ENCODE measurements at places on chromosomes 5 and 9.
A peak's percentile ranks its signal among the peaks of the same experiment; 100 is the strongest.

DNA sequence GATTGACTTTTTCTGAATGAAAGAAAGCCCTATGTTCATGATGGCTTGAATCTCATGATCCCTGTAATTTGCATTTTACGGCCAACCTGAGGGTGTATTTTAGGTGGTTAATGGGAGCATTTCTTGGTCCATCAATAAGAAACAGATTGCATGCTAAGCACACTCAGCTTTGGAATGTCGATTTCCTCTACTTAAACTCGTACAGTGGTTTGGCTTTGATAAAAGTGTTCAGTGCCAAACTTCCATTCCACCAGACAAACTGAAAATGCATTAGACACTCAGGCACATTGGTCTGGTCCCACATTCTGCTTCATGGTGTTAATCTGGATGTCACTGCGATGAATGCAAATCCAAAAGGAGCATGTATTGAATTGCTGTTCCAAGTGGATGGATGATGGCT, 77.0 kb downstream of the VCAN start:
- DNase-seq: no peak

DNA sequence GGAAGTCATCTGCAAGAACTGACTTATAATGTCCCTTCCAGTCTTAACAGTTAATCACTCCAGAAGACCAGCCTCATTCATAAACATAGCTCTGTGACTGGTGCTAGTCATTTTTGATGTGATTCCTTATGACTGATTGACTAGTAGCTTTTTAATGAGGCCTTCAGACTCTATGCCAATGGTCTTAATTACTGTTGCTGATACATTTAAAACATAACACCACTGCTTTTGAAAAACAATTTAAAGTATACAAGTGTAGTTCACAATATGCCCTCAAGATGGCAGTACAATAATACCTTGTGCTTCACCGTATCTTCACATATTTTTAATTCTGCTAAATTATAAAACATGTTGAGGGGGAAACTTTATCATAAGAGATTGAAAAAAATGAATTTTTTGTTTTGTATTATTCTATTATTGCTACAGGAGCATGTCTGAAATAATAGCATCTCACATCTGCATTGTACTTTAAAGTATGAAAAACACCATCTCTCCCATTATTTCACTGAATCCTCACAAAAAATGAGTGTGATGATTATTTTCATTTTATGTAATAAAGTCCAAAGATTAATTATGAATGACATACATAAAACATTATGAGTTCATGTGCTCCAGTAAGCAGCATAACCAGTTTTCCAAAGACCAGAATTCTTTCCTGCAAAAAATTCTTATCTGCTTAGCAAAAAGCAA, 55.2 kb upstream of the SHISAL2B start:
- DNase-seq: no peak

DNA sequence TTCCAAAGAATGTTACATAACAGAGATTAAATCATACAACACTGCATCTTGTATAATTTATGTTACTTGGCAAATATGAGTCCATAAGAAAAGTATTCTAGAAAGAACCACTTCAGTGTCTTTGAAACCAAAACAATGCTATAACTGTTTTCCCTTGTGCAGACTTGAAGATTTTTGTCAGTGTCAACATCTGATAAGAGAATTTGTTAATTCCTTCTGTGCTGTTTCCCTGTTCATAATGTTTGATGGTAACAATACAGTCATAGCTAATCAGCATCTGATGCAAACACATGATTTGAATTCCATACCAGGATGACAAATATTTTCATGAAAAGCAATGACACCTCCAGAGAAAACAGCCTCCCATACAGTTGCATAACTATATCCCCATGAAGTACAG, 306.8 kb downstream of the SEMA5A start:
- DNase-seq: no peak

- peak; percentile 6 for DNase-seq
These were observed 83.7 kb downstream of the PDE6A start for GRCh38 chr5:149860801-149861322.

DNA sequence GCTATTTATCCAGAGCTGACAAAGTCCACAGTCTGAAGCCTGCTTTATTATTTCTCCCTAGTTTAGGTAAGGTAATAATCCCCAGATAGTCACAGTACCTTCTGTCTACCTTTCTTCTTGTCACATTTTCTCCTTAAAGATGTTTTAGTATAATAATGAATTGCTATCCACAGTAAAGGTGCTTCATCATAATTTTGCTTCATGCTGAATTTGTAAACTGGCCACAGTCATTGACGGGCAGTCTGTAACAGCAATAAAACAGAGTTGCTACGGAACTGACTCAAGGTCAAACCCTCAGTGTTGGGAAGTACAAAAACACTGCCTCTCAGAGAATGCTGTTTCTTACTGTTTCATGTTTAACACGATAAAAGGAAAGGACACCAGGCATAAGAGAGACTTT, 195.7 kb downstream of the ZNF608 start:
- no peak for DNase-seq

DNA sequence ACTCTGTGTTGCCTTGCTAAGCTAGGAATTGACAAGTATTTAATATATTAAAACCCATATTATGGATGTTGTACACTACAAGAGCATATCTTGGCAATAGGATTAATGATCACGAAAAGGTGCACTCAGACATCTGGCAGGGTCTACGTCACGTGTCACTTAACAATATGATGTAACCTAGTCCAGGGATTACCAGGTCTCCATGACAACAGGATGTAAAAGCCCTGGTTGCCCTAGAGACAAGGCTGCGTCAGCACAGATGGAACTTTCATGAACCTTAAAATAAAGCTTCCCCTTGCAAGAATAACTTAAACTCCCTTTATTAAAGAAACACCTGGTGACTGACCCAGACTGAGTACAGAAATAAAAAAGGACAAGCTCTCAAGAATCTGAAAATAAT, 717.8 kb downstream of the CDH18 start:
- DNase-seq: no peak

GRCh38 chr9:16661816-16662215, 208.7 kb downstream of the BNC2 start:
- no peak for DNase-seq

DNA sequence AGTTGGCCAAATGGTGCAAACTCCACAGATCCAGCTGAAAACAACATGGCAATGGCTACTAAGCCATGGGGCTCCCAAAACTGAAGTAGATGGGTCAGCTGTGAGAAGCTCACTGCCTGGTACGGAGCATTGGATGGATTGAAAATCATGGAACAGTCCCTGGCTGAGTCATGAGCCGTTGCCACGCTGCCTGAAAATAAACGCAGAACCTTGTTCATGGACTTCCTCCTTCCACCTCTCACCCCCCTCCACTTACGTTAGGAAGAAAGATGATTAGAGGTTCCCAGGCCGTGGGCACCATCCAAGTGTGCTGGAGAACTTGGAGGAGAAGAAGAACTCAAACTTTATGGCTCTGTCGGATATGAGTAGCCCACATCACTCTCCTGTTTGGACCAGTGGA, 6.8 kb upstream of the DIPK1B start:
- DNase-seq: no peak

DNA sequence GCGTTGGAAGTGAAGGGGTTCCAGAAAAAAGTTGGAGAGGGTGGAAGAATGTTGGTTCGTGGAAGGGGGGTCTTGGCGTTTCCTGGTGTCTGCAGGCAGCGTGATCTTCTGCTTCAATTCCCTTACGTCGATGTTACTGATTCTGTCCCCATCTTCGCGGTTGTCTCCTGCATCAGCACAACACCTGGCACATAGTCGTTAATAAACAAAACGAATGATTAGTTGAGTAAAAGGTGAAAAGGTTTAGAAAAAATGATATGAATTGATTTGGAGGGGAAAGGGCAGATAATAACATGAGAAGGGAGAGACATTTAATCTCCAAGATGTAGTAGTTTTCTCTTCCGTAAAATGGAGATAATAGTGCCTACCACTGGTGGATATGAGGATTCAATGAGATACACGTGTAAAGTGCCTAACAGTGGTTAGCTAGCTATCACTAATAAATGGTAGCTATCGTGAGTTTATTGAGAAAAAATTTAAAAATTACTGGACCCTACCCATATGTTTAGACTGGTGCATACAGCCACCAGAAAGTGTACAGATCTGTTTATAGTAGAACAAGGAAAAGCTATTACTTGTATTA, 556 bp downstream of the MTREX start:
- no peak for DNase-seq

- DNase-seq: no peak
These were observed 3.6 kb upstream of the RGS7BP start for GRCh38 chr5:64502196-64502595.

GRCh38 chr5:432928-433791, 9.8 kb upstream of the EXOC3 start:
- no peak for DNase-seq

DNA sequence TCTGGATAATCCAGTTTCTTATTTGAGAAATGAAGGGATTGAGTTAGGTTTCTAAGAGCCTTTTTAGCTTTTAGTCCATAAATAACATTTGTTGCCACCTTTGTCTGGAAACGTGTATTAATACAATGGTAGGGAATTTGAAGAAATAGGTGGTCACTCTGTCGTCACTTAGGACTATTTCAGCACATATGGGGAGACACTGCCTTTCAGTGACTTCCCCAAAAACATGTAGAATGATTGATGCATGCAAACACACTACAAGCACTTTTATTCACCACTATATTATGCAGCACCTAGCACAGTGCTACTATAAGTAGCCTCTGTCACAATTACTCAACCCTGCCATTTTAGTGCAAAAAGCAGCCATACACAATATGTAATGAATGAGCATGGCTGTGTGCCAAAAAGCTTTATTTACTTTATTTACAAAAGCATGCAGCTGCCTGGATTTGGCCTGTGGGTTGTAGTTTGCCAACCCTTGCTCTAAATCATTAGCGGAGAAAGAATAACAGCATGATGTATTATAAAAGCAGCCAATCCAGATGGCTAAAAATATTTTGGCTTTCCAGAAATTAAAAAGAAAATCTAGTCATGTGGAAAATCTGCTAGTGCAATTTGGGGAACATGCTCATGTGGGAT, 154.2 kb upstream of the HMHB1 start:
- no peak for DNase-seq

- DNase-seq: no peak
These were observed 92.3 kb upstream of the SPATA31C2 start for GRCh38 chr9:88230612-88231011.

DNA sequence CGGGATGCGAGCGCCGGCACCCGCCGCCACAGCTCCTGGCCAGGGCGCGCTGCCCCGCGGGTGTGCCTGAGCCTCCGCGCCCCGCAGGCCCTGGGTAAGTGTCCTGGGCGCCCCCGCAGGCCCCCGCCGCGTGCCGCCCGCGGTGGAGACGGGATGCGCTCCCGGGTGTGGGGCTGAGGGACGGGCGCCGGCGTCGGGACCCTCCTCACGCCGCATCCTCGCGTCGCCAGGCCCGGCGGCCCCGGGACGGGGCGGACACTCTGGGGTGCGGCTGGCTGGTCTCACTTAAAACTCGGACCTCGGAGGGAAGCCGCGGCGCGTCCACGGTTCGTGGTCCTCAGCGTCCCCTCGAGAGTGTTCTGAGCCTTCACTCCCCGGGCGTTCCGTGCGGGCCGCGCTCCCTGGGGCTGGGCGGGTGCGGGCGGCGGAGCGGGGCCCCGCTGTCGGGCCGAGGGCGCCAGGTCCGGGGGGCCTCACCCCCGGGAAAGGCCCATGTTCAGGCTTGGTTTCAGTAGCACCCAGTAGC, 275 bp downstream of the AHRR start:
- DNase-seq: no peak

DNA sequence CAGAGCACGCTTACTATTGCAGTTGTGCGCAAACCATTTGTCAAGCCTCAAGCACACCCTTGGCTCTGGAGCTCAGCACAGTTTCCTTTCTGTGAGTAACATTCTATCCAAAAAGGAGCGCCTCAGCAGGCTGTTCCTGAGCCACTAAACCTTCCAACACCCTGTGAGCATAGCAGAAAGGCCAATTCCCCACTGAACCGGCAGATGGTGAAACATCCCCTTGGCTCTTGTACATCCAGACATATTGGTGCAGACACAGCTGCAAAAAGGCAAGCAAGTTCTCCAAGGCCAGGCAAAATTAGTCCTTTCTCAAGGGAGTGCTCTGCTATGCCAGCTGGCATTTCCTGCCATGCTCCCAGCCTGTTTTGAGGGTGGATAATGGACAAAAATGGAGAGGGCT, 44.1 kb upstream of the CEMIP2 start:
- no peak for DNase-seq

GRCh38 chr5:146284016-146284415, 54.6 kb upstream of the POU4F3 start:
- no peak for DNase-seq

DNA sequence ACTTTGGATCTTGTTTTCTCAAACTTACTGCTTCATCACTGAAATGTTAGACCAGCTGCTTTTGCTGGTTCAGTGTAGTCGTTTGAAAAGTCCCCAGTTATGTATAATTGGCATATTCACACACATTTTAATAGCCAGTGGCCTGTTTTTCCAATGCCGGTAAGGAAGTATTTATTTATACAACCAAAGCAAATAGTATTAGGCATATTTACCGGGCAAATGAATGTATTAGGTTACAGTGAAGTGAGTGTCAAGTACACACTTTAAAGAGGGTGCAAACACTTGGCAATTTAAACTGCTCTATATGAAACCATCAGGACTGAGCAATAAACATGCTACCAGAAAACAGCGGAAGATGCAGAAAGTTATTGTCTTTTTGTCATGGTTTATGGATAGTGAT, 242.9 kb downstream of the MCTP1 start:
- DNase-seq: no peak

- DNase-seq: no peak
These were observed 58.0 kb downstream of the DAP start for GRCh38 chr5:10702911-10703491.

DNA sequence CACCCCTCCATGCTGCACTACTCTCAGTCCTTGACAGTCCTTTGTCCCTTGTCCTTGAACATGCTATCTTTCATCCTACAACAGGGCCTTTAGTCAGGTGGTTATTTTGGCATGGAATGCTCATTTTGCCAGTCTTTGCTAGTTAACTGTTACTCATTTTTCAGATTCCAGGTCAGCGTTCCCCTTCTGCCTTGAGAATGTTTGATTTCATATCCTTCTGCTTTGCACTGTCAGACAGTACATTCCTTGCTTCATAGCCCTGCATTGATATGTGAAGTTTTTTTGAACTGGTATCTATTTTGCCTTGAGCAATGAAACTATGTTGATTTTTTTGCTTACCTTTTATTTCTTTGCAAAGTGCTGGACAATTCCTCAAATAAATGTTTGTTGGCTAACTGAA, 638.2 kb upstream of the SEMA6A start:
- no peak for DNase-seq

DNA sequence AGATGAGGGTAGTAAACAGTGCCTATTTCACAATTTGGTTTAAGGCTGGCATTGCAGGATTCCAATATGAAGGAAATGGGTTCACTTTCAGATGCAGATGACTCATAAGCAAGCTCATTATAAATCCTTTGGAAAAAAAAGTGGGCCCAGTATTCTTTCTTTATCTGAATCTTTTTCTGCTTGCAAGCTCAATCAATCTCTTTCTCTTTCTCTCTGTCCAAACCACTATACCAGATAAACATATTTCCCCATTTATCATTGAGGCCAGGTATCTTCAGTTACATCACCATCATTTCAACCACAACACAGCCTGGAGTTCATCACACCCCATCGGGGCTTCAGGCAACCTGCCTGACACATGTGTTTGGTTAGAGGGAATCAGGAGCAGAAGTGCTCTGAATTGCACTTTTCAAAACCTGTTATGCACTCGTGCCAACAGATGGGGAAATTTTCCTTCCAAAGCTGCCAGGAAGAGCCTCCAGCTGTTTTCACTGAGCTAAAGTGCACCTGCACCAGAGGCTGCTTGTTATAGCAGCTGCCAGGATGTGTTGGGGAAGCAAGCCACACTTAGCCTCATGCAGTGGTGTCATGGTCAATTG, 30.0 kb upstream of the MAMDC2 start:
- DNase-seq: no peak

Data from stimulated activated CD4-positive, alpha-beta T cell treated with anti-CD3 and anti-CD28 coated beads, Interleukin-1b, Interleukin-23, amount 100 ng/mL, for 48 hours (primary cell).